ENCODE measurements at places on chromosomes 12 and 14.

DNA sequence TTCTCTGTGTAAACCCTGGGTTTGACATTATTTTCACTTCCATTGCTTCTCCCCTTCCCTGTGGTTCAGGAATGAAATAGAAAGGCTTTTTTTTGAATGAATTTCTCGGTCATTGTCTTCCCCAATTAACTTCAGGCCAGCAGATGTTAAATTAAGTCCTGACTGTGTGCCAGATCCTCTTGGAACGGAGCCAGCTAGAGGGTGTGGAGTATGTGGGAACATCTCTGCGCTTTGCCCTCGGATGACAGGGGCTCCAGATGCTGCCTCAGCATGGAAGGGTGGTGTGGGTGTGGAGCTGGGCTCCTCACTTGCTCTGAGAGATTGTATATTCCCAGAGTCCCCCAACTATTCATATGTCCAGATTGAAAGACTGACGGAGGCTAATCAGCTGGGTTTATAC is 13.1 kb downstream of the KRT85 start:
- no peak for DNase-seq

GRCh38 chr14:55272922-55273321 is 1.7 kb downstream of the FBXO34 start:
- DNase-seq: no peak

DNA sequence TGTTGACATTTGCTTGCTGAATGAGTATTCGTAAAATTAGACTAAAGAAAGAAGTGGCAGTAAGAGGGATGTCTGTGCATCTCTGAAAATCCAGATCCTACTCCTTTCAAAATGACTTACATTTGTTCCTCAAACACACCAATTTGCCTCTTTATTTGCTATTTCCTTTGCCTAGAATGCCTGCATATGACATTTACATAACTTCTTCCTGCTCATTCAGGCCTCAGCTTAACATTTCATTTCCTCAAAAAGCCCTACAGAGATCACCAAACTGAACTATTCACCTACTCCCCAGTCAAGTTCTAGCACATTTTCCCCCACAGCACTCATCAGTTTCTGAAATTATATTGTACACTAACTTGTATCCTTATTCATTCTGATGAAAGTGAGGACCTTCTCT is 907.2 kb downstream of the LRFN5 start:
- no peak for DNase-seq

GRCh38 chr12:101685092-101685491 is 12.3 kb upstream of the CHPT1 start:
- DNase-seq: no peak

GRCh38 chr12:107474099-107474498 is 211.5 kb upstream of the PWP1 start:
- DNase-seq: no peak

DNA sequence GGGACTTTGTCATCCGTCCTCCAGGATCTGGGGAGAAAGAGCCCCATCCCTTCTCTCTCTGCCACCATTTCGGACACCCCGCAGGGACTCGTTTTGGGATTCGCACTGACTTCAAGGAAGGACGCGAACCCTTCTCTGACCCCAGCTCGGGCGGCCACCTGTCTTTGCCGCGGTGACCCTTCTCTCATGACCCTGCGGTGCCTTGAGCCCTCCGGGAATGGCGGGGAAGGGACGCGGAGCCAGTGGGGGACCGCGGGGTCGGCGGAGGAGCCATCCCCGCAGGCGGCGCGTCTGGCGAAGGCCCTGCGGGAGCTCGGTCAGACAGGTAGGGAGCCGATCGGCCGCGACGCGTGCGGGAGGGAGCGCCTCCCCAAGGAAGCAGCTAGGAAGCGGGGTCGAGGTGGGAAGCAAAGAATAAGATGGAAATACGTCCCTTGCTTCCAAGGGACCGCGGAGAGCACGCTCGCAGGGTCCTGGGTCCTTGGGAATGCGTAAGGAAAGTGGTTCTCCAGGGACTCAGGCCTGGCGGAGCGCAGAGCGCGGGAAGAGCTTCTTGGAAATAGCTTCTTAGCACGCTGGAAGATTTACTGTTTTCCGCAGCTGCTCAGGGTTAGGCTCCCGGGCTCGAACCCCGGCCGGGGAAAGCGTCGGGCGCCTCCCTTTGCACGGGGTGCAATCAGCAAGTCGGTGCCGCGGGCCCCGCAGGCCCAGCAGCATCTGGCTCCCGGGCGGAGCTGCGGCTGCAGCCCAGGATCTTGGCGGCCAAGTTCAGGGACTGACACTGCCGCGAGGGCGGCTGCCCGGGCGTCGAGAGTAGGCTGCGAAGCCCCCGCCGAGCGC is 457 bp downstream of the SOCS2 start:
- DNase-seq: no peak

- no peak for DNase-seq
These were observed 80.6 kb downstream of the CCDC59 start for GRCh38 chr12:82277582-82277981.

- DNase-seq: no peak
These were observed 97.8 kb downstream of the PCNX1 start for GRCh38 chr14:71005076-71005475.

- no peak for DNase-seq
These were observed 84.8 kb downstream of the HELB start for GRCh38 chr12:66387117-66387516.

DNA sequence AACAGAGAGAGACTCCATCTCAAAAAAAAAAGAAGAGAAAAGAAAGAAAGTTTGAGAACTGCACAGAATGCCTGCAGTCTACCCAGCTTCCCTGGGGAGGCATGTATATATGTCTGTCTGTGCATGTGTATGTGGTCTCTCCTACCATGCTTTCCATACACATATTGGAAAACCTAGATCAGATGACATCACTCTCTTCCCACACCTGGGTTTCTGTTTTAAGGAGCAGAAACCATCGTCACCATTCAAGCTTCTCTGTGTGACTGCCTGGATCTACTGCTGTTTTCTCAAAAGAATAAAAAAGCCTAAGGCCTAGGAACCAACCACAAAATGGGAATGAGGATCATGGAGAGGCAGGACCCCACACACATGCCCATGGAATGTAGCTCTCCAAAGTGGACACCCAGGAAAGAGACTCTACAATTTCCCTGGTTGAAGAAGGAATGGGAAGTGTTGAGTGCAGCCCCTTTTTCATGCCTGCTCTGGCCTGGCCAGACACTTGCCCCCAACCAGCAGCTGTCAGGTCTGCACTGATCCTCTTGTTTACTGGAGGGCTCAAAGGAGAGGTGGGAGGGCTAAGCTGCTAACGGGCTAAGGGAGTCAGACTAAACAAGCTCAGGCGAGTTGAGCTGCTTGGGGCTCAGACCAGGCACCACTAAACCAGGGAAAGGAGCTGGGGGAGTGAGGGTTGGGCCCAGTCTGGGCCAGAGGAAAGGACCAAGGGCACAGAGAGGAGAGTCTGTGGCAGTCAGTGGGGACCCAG is 7.7 kb upstream of the PCK2 start:
- DNase-seq: no peak

DNA sequence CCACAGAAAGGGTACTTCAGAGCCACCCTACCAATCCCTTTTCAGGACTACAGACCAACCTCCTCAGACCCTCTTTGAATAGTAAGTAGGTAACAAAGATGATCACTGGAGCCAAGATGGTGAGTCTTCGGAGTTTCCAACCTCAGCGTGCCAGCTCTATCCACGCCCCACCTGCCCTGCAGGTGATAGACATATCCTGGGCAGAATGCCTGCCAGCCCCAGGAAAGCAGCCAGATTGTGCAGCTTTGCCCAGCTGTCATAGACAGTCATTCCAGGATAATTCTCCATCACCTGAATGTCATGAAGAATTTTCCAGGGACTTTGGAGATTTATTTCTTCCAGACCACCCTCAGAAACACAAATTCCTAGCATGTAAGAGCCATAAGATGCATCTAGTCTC is 434.4 kb downstream of the RGS6 start:
- DNase-seq: no peak

DNA sequence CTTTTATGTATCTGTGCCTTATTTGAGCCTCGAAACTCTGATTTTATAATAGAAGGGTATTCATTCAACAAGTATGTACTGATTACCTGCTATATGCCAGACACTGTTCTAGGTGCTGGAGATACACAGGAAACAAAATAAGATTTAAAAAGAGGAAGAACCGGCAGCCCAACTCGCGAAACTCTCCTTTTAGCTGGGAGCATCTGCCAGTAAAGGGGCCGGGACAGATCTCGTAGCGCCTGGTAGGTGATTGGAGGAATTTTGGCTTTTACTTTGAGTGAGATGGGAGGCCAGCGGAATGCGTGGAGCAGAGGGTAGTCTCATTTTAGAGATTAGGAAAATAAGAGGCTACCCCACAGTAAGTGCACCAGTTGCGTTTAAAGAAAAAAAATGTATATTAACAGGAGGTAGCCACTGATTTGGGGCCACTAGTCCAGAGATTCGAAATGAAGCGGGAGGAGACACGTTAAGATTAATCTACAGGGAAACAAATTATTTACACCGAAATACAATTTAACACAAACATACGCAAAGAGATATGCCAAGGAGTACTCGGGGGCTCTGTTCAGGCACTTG is 520 bp upstream of the MON2 start:
- no peak for DNase-seq

DNA sequence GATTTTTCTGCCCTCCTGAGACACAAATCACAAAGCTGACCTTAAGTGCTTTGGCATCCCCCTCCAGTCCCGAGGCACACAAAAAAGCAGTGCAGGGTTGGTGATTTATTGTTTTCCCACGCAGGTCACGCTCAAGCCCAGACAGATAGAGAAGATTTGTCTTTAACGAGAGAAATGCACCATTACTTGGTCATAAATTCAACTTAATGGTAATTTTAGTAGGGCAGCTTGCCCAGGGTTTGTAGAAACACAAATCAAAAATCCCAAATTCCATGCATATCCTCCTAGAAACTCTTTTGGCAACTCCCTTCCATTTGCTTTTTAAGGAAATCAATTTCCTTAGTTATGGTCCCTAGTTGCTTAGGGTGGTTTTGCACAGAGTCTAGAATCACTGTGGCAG is 132.6 kb downstream of the IGF1 start:
- no peak for DNase-seq

DNA sequence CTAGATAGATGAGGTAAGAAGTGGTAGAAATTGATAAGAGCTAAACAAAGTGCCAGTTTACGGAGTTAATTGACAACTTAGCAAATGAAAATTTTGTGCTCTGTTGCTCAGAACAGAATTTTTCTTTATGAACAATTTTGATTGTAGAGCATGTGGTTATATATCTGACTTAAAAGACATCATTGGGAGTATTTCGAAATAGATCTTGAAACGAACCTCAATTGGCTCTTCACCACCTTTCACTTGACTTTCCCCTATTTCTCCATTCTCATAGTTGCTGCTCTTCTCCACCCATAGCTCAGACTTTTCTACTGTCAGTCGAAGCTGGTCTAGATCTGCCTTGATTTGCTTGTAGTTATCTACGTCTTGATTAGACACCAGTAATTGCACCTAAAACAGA is 212.1 kb downstream of the ITPR2 start:
- DNase-seq: no peak

- no peak for DNase-seq
These were observed 82.6 kb upstream of the TRAF3 start for GRCh38 chr14:102694530-102695166.

- DNase-seq: no peak
These were observed 66.2 kb upstream of the OVCH1 start for GRCh38 chr12:29563636-29564035.

GRCh38 chr12:16833376-16834015 is 227.5 kb upstream of the LMO3 start:
- DNase-seq: no peak

GRCh38 chr14:102056694-102057442 is 30.0 kb downstream of the HSP90AA1 start:
- DNase-seq: no peak

DNA sequence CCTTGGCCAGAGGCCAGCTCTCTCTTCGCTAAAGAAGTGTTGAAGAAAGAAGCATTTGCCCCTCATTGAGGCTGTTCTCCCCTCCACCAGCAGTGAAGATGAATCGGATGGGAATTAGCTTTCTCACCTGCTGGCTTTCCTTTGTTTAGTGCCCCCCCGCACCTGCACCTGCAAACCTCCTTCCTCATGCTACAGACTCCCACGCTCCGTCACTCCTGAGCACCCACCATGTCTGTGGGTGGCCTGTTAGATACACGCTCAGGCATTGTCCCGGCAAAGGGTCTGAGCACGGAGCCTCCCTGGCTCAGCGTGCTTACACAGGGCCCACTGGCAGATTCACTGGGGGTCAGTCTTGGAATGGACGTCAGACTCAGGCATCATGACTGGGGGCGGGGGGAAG is 121.6 kb downstream of the GLT1D1 start:
- DNase-seq: no peak

GRCh38 chr12:125256634-125256936 is 191.3 kb downstream of the AACS start:
- DNase-seq: no peak

GRCh38 chr12:133231001-133231400 is 4.7 kb downstream of the ANHX start:
- DNase-seq: no peak

GRCh38 chr14:61469781-61470180 is 148.4 kb downstream of the PRKCH start:
- DNase-seq: no peak

DNA sequence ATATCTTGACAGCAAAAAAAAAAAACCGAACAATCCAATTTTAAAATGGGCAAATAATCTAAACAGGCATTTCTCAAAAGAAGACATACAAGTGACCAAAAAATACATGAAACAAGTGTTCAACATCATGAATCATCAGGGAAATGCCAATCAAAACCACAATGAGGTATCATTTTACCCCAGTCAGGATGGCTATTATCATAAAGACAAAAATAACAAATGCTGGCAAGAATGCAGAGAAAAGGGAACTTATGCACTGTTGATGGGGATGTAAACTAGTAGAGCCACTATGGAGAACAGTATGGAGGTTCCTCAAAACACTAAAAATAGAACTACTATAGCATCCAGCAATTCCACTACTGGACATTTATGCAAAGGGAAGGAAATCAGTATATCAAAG is 448.2 kb downstream of the RGS6 start:
- DNase-seq: no peak

DNA sequence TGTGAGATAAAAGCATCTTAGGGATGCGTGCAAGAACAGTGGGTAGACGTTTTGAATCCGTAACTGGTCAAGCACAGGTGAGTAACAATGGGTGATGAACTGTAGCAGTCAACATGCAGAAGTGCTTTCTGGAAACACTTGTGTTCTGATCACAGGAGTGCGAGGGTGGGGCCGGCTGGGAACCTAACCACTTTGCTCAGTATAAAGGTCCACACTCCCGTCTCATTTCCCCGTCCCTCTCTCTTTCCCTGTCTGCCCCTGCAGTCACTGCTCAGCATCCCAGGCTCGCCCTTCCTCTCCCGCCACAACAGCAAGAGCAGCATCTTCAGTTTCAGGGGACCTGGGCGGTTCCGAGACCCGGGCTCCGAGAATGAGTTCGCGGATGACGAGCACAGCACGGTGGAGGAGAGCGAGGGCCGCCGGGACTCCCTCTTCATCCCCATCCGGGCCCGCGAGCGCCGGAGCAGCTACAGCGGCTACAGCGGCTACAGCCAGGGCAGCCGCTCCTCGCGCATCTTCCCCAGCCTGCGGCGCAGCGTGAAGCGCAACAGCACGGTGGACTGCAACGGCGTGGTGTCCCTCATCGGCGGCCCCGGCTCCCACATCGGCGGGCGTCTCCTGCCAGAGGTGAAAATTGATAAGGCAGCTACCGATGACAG is 127.1 kb downstream of the FIGNL2 start:
- DNase-seq: no peak

All from NCI-H1436 treated with DMSO at 0.1 percent for 48 hours (cell line).